ENCODE measurements at places on chromosomes 1 and 21. TPM values are rescaled to one million over a fixed set of nuclear protein-coding genes. Genes with fewer than 3 reads are reported as not detected.

FMO5 gene
- total RNA-seq = 1.7 TPM

- H3K27me3 ChIP-seq = no peaks in the 10 kb centered on the region
- no peaks in the 10 kb centered on the region for H3K36me3 ChIP-seq
- peak; percentile 59 for DNase-seq
Observed at GRCh38 chr1:248872752-248873408, 14.0 kb upstream of the ZNF692 start.

GRCh38 chr1:207826557-207827487 is 75.0 kb downstream of the CD46 start:
- H3K4me3 ChIP-seq = peak overlapping the region; percentile 92
- no peaks in the 10 kb centered on the region for H3K27me3 ChIP-seq
- H3K27ac ChIP-seq = peak overlapping the region; percentile 100
- DNase-seq = peak; percentile 36

GRCh38 chr1:183476081-183476480 is 3.8 kb downstream of the SMG7 start:
- no peak overlapping the region for H3K4me3 ChIP-seq
- H3K4me1 ChIP-seq = peaks cover 70% of the 10 kb centered on the region
- no peaks in the 10 kb centered on the region for H3K27me3 ChIP-seq
- no peak overlapping the region for H3K27ac ChIP-seq
- no peak for DNase-seq

DNA sequence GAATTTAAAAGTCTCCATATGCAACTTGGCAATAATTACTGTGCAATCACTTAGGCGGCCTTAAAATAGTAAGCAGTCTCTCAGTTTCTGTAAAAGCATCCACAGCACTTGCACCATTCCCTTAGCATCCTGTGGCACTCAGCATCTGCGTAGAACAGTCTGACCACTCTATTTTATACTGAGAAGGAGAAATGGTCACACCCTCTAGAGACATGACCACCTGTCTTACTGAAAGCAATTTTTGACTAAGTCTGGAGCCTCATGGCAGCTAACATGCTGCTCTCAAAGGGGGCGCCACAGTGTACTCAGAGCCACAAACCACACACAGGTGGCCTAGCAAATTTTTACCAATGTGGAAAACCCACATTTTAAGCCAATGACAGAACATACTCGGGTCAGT is 62.0 kb downstream of the KCNK1 start:
- no peak for DNase-seq
- no peaks in the 10 kb centered on the region for H3K27me3 ChIP-seq
- H3K27ac ChIP-seq = no peak overlapping the region
- H3K36me3 ChIP-seq = no peaks in the 10 kb centered on the region

DNA sequence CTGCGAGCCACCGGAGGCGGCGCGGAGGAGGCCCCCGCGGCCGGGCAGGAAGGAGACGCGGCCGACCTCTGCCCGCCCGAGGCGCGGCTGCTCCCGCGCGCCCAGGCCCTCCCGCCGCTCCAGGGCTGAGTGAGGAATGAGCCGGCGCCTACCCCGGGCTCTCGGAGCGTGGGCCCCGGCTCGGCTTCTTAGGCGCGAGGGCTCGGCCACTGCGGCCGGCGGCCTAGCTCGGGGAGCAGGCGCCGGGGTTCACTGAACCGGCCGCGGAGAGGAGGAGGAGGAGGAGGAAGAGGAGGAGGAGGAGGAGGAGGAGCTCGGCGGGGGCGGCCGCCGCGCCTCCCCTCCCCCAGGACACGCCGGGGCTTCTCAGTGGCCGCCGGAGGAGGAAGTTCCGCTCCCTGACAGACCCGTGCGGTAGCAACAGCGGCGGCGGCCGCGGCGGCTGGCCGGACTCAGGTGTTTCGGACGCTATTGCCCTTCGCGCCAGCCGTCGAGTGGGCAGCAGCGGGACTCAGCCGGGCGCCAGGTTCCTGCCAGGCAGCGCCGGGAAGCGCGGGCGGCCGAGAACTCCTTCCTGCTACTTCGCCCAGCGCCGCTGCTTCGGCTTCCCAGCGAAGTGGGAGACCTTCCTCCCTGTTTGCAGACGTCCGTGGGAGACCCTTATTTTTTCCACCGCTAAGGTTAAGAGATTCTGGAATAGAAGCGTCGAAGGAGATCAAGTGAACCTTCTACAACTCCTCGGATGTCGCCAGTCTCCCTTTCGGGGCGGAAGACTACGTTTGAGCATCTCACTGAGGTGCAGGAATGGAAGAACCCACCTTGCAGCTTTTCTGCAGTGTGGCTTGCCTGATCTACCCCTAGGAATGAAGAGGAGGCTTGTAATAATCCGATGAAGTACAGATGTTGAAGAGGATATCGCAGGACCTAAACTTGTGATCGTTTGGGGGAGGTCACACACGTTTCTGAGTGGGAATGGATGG is at the start of gene MAN1A2:
Gene MAN1A2, plus strand, starts transcription at position 404 of the 980 bp plus-strand sequence. CDS start 735 bp downstream, outside the sequence.
- no peaks in the 10 kb centered on the region for H3K27me3 ChIP-seq
- no peaks in the 10 kb centered on the region for H3K36me3 ChIP-seq
- peak within 1 kb of the TSS; percentile 96 for H3K27ac ChIP-seq
- peak within 1 kb of the TSS; percentile 94 for H3K4me3 ChIP-seq

DNA sequence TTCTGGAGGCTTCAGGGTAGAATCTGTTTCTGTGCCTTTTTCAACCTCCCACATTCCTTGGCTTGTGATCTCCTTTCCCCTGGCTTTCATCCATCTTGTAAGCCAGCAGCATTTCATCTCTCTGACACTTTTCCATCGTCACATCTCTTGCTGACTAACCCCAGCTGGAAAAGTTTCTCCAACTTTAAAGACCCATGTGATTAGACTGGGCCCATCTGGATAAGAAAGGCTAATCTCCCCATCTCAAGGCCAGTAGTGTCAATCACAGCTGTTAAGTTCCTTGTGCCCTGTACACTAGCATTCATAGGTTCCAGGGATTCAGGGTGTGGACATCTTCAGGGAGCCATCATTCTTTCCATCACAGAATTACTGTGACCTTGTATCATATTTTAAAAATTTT is 452.1 kb downstream of the TTLL7 start:
- no peak overlapping the region for H3K27ac ChIP-seq
- no peak for DNase-seq
- no peaks in the 10 kb centered on the region for H3K4me1 ChIP-seq

DNA sequence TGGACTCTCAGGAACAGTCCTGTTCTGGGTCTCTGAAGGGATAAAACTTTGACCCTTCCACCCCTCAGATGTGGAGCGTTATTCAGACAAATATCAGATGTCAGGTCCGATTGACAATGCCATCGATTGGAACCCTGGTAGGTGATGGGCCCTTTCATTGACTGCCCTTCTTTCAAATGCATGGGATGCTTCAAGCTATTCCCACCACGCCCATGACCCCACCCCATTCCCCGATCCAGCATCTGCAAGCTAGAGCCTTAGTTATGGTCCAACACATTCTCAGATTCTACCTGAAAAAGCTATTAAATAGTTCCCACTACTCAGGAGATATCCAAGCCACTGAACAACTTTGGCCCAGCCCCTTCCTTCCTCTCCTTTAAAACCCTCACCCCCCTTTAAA is 12.5 kb downstream of the POLR3GL start:
- no peak overlapping the region for H3K4me3 ChIP-seq
- no peaks in the 10 kb centered on the region for H3K27me3 ChIP-seq
- H3K36me3 ChIP-seq = no peaks in the 10 kb centered on the region
